T-helper 2 cell (primary cell): ENCODE measurements at places on chromosomes 11 and 22.

- DNase-seq, result no peak
Measured at GRCh38 chr11:117300283-117300663, 9.1 kb downstream of the BACE1-AS start.

DNA sequence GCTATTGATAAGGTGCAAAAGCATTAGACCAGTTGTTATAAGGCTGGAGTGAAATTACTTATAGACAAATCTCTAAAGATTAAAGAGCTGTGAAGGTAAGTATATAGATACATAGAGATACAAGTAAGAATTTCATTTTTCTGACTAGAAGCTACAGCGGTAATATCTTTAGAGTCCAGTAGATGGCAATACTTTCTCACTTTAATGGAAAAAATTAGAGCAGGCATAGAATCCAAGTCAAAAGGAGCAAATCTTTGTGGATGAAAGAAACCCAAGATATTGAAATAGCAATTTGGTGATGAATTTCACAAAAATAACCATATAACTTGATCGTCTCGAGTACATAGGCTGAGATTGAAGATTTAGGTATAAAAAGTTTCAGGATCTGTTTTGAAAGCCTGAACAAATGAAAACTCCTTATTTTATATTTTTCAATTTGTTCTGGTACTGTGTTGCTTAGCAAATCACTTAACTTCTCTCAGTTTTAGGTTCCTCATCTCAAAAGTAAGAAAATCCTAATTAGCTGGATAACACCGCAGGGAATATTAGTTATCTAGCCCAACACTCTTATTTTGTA lies 81.9 kb downstream of the UVRAG start:
- peak; percentile 1 for DNase-seq

- DNase-seq, result no peak
Measured at GRCh38 chr22:45253039-45253641, 12.4 kb upstream of the KIAA0930 start.

GRCh38 chr22:28208787-28209186 lies 289.7 kb upstream of the PITPNB start:
- no peak for DNase-seq

- no peak for DNase-seq
Measured at GRCh38 chr22:32380991-32381390, 23.3 kb downstream of the RFPL3 start.

DNA sequence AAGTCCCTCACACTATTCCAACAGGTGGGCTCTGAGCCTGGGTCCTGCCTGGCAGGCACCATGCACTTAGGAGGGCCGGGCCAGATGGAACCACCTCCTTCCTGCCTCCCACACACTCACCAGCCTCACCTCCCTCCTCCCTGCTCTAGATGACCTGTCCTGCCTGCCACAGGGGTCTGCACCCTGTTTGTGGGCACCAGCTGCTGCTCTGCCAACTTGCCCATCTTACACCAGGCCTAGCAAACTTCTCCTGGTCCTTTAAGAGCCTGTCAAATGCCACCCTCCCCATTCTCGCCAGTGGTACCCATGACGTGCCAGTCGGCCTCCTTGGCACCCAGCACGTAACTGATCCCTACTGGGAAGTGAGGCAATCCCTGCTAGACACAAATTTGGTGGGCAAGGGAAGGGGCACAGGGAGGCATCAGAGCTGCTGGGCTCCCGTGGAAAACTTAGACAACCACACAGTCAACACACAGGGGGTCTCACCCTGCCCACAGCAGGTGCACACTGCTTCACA lies 3.1 kb downstream of the MOB2 start:
- no peak for DNase-seq

- no peak for DNase-seq
Measured at GRCh38 chr22:30881361-30882183, 87.0 kb downstream of the MORC2 start.

DNA sequence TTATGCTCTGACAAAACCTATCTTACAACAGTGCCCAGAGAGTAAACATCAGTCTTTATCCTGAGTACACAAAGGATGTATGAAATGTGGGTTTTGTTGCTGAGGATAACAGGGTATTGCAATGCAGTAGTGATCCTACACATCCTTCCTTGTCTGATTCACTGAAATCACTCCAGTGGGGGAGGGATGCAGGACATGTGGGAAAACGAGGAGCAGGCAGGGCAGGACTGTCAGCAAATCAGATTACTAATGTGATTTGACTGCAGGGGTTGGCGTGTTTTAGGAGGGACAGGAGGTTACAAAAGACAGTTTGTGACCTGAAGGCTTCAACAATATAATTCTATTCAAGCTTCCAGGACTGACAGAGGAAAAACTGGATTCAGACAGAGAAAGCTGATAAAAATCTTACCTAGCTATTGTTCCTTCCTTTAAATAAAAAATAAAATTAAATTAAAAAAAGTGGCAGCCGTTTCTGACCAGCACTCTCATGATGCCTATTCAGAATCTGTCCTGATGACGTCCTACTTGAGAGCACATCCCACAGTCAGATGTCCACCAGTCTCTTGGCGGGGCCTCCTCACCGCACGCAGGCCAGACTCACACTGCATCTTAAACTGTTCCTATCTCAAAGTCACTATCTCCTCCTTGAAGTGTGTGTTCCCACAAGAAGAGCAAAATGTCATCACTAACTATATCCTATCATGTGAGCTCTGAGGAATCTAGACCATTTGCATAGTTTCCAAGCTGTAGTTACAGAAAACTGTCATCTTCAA lies 50.6 kb upstream of the MN1 start:
- DNase-seq, result no peak

DNA sequence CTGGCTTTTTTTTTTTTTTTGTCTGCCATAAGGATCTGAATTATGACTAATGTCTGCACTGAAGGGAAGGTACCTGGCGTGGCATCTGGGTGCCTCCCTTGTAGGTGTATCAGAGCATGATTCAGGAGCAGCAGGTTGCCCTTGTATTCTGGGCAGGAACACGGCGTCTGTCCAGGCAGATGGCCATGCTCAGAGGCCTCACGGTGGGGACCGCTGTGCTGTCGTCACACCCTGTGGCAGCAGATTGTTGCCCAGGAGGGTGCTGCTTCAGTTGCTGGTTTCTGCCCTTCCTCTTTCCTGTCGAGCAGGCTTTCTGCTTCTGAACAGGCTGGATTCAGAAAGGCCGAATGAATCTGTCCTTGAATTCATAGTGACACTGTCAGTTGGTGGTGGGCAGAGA lies 11.0 kb downstream of the ZNRF3 start:
- DNase-seq, result no peak

DNA sequence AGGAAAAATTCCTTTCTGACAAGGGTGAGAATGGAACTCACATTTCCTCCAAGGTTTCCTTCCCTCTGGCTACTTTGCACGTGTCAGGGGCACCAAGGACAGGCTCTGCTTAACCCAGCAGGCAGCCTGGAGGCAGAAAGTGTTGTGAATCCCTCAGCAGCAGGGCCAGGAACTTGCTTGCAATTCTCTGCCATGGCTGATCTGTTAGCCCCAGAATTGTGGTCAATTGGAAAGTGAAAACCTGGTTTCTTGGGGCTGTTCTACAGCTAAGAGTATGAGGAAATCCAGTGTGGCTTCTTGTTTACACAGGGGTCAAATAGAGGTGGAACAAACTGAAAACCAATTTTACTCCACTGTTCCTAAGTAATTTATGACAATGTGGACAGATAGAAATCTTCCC lies 38.3 kb upstream of the CEP295 start:
- no peak for DNase-seq

GRCh38 chr11:130666781-130667251 lies 218.4 kb downstream of the ADAMTS15 start:
- DNase-seq, result no peak

GRCh38 chr11:1163911-1164735 lies 6.4 kb downstream of the MUC5AC start:
- no peak for DNase-seq

DNA sequence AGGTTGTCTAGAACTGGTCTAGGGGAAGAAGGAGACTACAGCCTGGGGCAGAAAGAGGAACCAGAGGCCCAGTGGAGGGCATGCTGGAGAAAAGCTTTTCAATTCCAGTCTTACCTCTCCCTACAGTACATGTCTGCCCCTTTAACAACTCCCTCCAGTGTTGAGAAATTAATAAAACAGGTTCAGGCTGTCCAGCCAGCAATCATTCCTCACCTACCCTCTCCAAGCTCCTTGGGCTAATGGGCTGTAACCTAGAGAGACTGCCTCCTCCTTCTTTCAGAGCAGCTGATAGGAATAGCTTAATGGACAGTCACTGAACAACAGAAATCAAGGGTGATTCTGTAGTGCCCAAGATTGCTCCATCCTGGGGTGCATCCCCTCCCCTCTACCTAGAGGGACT lies 8.8 kb downstream of the SLC35F2 start:
- DNase-seq, result no peak
